ENCODE measurements at places on chromosomes 5 and 9. TPM values are rescaled to one million over a fixed set of nuclear protein-coding genes. Genes with fewer than 3 reads are reported as not detected.

The C1QTNF2 gene
- not detected for total RNA-seq

The SLC2A8 gene
- 6.2 TPM for total RNA-seq

The RNF183 gene
- not detected for total RNA-seq

The CTSV gene
- 0.53 TPM for total RNA-seq

The IL7R gene
- total RNA-seq = 289 TPM

The GKAP1 gene
- total RNA-seq = 3.2 TPM

The DRD1 gene
- total RNA-seq = not detected

The AHRR gene
- 38.2 TPM for total RNA-seq

The ATP10B gene
- not detected for total RNA-seq

The ADGRV1 gene
- total RNA-seq = 0.44 TPM

The PCDHGA3 gene
- total RNA-seq = not detected

The TMEM171 gene
- not detected for total RNA-seq

The DPYSL3 gene
- 0.35 TPM for total RNA-seq

The XRCC4 gene
- total RNA-seq = 8.3 TPM

The RASEF gene
- not detected for total RNA-seq

The PCDHA4 gene
- total RNA-seq = not detected

The OR1K1 gene
- total RNA-seq = not detected

The PCDHA12 gene
- total RNA-seq = not detected

Data from CD8-positive, alpha-beta memory T cell (primary cell).